ENCODE measurements at places on chromosomes 7 and 10.

GRCh38 chr7:138032186-138032585 lies 30.3 kb upstream of the CREB3L2 start:
- DNase-seq: no peak

DNA sequence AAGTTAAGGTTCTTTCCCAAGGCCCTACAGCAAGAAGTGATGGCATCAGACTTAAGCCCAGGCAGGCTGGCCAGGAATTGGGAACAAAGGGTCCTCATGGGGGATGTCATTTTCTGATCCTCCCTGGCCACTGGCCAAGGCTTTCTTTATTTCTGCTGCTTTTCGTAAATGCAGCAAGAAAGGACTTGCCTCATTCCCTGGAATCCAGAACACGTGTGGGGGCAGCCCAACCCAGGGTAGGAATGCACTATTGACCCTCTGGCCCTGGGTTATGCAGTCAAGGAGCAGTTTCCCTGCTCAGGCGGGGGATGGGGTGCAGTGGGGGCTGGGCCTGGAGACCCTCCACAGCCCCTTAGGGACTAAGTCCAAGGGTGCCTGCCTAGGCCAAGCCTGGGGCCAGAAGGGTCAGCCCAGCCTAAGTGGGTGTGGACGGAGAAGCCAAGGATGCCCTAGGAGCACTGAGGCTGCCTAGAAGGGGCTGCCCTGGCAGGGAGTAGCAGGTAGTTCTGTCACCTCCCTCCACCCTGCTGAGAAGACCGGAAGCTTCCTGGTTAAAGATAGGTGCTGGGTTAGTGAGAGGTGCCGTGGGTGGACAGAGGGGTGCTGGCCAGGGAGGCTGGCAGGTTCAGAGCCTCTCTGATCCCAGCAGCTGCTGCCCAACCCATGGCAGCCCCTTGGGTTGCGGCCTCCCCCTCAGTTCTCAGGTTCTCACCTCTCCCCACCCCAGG lies 179.2 kb downstream of the SH3PXD2A start:
- no peak for DNase-seq

DNA sequence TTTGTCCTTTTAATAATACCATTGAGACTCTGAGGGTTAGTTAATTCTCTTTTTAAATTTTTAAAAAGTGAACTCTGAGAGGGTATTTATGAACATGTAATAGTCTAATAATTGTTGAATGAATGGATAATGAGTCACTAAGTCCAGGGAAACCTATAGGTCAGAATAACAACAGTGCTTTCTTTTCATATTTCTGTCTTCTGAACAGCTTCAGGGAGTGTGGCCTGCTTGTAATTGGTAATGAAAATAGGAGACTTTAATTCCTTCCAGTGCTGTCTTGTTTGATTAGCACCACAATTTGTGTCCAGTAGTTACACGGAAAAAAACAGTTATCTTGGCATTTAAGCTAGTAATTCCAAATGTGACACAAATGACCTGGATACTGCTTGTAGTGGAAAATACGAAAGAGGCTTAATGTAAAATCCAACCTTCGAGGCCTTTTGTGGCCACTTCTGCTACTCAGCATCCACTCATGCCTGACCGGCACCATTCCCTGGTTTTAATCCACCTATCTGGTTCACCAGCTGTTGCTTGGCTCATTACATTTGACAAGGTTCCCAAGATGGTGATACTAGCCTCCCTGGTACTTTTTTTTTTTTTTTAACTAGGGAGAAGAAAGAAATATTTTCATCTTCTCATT lies 149.3 kb upstream of the IMMP2L start:
- DNase-seq: no peak

- no peak for DNase-seq
These were observed 244.2 kb downstream of the IPMK start for GRCh38 chr10:58023341-58024073.

GRCh38 chr10:109668154-109668665 lies 255.1 kb downstream of the XPNPEP1 start:
- DNase-seq: no peak

GRCh38 chr10:104622598-104623209 lies 18.4 kb upstream of the SORCS3 start:
- DNase-seq: peak; percentile 19

- DNase-seq: no peak
These were observed 105.7 kb downstream of the GRB10 start for GRCh38 chr7:50676740-50677637.

GRCh38 chr7:17680026-17680425 lies 260.3 kb downstream of the SNX13 start:
- no peak for DNase-seq

DNA sequence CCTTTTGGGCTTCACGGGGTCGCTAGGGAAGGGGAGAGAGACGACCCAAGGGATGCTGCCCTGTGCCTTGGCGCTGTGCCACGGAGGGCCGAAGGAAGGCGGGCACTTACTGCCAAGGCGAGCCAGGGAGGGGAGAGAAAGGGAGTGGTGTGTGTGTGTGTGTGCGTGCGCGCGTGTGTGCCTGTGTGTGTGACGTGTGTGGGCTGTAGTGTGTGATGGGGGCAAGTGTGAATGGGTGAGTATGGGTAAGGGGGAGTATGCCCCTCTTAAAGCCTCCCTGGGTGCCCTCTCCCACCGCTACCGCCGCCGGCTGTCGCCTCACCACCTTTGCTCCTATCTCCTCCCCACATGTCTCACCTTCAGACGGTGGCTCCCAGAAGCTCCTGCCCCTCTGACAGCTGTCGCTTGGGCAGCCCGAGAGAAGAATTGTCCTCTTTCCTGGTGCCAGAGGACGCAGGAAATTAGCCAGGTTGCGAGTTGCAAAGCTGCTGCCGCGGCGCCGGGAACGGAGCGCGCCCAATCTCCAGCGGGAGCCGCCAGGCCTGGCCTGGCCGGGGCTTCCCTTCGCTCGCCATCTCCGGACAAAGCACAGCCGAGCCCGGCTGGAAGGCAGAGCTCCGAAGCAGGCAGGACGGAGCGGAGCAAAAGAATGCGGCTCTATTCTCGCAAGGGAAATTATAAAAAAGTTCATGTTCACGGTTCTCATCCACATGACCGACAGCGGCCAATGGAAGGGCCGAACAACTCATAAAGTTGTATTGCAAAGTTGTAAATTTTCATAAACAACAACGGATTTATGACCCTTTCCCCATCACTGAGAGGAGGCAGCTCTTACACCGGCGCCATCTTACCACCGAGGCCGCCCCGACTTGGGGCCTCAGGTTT lies at the start of gene HOXA3:
Gene HOXA3 (minus strand): TSS at position 653 of the 885 bp plus-strand sequence. CDS start 41,943 bp downstream, outside the sequence.
- no peak for DNase-seq

- no peak for DNase-seq
These were observed 16.8 kb downstream of the SVOPL start for GRCh38 chr7:138684340-138684739.

GRCh38 chr7:105796365-105796764 lies 80.0 kb downstream of the ATXN7L1 start:
- no peak for DNase-seq

DNA sequence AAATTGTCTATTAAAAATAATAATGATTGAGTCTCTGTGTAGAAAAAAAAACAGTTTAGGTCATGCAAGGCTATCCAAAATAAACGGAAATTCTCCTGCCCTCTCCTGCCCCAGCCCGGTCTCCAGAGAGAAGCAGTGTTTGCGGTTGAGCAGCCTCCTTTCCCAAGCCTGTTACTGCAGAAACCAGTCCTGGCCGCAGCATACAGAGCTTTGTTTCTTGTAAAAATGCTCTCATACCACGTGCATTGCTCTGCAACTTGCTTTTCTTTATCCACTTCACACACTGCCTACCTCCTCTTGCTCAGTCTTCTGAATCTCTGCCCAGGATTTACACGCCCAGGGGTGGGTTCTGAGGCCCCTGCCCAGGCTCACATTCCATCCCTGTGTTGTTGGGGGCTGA lies 34.4 kb upstream of the CUL1 start:
- DNase-seq: no peak

DNA sequence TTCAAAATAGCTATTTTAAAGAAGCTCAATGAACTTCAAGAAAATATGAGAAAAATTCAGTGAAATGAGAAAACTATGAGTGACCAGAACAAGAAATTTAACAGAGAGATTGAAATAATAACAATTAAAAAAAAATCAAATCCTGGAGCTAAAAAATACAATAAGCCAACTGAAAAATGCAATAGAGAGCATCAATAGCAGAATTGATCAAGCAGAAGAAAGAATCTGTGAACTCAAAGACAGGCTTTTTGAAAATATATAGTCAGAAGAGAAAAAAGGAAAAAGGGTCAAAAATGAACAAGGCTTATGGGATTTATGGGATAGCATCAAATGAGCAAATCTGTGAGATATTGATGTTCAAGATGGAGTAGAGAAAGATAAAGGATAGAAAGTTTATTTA lies 133.0 kb downstream of the OTUD1 start:
- DNase-seq: no peak

DNA sequence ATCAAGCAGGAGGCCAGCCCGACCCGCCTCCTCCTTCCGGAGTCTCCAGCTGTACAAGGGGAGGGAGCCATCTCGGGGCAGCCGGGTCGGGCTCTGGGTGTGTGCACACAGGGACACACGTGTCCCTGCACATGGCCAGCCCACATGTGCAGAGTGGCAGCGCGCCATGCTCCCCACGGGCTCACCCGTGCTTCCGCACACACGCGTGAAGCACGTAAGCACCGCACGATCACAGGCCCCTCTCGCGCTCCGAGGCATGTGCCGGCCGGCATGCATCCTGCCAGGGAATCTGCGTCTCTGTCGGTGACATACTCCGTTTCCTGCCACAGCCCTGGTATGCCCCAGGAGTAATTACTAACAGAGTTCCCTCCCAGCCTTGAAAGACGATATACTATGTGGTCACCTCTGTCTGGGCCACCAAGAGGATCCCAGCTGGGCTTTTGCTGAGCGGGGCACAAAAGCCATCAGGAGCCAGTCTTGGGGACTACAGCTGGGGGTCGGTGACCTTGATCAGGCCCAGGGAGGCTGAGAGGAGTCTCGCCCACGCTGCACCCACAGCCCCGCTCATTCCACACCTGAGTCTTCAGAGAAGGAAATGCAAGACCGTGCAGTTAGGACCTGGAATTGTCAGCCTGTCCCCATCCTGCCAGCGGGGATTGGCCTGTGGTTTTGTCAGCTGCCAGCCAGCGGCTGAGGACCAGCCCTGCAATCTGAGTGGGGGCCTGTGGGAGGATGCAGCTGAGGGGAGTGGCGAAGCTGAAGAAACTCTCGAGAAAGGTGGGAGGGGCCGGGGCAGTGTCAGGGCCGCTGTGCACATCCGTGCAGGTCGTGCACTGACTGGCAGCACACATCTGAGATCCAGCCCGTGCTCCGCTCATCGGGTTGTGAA lies 11.0 kb upstream of the LFNG start:
- peak; percentile 85 for DNase-seq

- no peak for DNase-seq
These were observed 14.4 kb downstream of the PIP4K2A start for GRCh38 chr10:22699976-22700375.

DNA sequence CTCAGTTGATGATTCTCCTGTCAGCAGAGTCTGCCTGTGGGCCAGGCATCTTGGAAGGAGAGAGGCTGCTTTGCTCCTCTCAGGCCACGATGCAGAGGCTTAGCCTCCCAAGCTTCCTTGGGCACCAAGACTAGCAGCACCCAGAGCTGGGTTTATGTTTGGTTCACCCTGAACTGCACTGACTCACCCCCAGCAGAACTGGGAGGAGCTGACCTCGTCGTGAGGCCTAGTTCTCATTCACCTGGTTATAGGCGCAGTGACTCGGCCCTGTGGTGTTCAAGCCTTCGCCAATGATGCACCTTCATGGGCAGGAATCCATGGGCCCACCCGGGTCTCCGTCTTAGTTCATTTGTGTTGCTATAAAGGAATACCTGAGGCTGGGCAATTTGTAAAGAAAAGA lies 122.0 kb upstream of the ZNF438 start:
- no peak for DNase-seq

- DNase-seq: no peak
These were observed 531.0 kb downstream of the DNAJB6 start for GRCh38 chr7:157867685-157868305.

GRCh38 chr10:2978111-2978510 lies 89.2 kb upstream of the PFKP start:
- DNase-seq: peak; percentile 16

DNA sequence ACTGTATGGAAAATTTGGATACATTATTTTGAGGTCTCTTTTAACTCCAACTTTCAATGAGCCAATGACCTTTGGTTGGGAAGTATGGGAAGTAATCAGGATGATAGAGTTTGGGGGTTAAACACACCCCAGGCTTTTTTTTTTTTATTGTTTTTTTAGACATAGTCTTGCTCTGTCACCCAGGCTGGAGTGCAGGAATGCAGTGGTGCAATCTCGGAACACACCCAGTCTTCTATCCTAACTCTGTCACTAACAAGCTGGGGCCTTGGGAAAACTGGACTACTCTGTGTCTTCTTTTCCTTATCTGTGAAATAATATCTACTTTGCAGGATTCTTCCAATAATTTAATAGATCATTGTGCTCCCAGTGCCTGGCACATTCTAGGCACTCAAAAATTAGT lies 37.6 kb upstream of the AGBL3 start:
- no peak for DNase-seq

DNA sequence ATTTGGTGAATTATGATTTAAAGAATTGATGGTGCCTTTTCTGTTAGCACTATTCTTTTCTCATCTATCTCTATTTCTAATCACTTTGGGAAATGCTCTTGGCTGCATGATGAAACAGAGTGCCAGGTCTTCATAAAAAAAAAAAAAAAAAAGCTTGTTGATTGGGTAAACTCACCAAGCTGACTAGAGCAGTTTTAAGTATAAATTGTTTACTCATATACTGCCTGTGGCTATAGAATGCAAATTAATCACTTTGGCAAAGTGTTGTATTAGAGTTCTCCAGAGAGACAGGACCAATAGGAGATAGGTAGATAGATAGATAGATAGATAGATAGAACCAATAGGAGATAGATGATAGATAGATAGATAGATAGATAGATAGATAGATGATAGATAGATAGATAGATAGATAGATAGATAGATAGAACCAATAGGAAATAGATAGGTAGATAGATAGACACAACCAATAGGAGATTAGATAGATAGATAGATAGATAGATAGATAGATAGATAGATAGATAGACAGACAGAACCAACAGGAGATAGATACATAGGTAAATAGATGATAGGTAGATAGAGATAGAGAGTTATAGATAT lies 20.1 kb upstream of the TBXAS1 start:
- DNase-seq: no peak

DNA sequence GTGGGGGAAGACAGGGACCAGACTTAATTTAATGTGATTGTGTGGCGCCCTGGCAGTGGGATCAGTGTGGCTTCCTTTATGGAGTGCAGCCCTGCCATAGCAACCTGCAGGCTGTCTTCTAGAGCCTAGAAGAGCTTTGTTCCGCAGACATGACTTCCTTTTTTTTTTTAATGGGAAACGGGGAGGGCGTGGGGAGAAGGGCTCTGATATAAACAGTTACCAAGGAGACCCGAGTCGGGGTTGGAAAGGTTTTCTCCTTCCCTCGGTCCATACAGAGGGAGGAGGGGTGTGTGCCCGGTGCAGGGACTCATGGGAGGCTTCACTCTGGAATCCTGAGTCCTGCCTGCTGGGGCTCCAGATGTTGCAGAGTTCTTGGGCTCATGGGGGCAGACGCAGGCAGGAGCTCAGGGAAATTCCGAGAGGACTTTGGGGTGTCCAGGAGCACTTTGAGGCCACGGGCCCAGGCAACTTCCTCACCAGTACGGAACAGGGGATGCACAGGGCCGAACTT lies 26.9 kb downstream of the TMEM120A start:
- no peak for DNase-seq
